ENCODE measurements at places on chromosomes 7 and 10.

GRCh38 chr7:33901847-33902246 lies 3.5 kb upstream of the BMPER start:
- DNase-seq, result no peak

DNA sequence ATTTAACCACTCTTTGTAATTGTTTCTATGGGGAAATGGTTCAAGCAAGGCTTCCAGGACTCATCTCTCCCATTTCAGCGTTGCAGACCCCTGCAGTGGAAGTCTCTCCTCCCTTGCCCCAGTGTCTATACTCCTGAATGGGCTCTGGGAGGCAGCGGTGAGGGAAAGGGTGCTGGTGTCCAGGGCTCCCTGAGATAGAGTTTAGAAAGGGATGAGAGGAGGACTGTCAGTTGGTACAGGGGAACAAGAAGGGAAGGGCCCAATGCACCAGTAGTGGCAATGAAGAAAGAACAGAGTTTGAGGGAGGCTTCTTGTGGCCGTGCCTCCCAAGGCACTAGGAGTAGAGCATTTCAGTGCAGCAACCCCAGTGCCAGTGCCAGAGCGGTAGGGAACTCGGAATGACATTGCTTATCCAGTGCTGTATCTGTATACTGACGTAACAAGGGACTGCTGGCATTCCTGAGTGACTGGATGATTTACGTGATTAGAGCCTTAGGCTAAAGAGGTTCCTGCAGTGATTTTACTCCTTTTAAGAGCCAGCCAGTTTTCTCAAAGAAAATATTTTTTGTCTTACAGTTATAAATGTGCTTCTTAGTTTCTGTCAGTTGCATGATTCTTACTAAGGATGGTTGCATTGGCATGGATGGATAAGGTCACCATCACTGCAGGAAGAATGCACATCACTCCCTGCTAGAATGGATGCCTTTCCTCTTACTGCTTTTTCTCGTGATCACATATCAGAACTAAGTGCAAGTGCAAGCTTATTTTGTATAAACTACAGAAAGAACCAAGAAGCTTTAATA lies 28.0 kb downstream of the PRPF18 start:
- DNase-seq, result peak; percentile 73

DNA sequence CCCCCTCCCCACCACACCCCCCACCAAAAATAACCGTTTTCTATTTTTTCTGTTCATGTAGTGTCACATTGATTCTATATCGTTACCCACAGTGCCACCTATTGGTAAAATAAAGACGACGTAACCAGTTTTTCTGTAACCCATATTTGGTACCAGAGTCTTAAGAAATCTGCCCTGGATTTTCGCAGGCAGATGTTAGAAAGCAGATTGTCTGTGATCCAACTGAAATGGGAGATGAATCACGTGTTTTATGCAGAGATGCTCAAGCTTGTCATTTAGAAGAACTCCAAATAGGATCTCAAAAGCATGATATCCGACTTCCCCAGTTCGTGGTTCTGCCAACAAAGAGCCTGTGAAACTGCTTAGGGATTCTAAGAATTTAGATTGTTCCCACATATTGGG lies 261.1 kb upstream of the CSTF2T start:
- DNase-seq, result peak; percentile 56

DNA sequence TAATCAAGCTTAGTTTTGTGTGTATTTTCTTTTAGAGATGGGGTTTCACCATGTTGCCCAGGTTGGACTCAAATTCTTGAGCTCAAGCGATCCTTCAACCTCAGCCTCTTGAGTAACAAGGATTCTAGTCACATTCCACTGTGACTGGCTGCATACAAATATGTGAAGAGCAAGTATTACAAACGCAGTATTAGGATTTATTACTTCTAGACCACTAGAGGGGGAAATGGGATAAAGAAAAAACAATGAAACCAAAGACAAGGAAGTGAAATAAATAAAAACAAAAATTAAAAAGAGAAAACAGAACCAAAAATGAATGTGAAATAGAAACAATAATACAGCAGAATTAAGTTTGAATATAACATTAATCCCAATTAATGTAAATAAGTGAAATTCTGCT lies 308.7 kb downstream of the ANKRD30A start:
- no peak for DNase-seq

- peak; percentile 60 for DNase-seq
Observed at GRCh38 chr7:41110186-41110585, 592.7 kb downstream of the INHBA start.

GRCh38 chr10:28282336-28282735 lies 20.5 kb downstream of the MPP7 start:
- DNase-seq, result no peak

DNA sequence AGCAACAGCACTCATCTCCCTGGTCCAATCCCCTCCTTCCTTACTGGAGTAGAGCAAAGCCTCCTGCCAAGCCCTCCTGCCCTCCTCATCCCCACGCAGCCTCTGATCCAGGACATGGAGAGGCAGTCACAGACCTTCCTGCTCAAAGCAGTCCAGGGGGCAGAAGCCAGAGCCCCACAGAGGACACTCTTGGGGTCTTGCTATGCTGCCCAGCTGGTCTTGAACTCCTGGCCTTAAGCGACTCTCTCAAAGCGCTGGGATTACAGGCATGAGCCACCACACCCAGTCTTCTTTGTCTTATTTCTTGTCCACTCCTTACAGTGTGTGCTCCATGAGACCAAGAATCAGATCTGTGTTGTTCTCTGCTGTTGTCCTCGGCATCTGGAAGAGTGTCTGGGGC lies 26.6 kb upstream of the MNX1 start:
- no peak for DNase-seq

DNA sequence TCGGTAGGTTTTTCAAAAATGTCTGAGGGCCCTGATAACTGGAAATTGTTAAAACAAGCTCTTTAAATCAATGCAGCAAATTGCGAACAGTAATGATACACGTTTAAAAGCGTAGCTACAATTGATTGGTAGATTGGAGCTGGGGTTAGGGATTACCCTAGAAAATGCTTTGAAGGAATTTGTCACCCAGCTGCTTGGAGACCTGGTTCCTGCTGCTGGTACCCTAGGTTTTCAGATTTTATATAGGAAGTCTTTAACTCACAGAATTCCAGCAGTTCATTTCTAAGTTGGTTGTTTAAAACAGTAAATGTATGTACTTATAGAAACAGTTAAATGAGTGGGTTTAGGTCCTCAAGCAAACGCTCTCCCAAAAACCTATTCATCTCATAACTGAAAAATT lies 1.5 kb downstream of the HECTD2 start:
- no peak for DNase-seq

- DNase-seq, result no peak
Observed at GRCh38 chr7:2009541-2010001, 223.2 kb downstream of the MAD1L1 start.

GRCh38 chr10:48821111-48821510 lies 118.5 kb downstream of the LRRC18 start:
- no peak for DNase-seq

- peak; percentile 40 for DNase-seq
Observed at GRCh38 chr10:109474812-109475211, 448.5 kb downstream of the XPNPEP1 start.

DNA sequence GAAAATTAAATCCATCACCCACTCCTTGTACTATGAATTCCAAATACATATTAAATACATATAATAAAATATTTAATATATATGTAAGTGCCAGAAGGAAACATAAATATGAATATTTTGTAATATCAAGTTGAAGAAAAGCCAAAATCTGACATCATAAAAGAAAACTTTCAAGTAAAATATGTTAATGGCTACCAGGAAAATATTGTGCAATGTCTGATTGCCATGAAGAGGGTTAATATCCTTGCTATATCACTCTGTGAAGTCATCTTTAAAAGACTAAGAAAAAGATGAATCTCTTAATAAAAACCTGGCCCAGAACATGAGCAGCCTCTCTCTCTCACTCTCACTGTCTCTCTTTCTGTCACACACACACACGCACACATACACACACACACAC lies 130.2 kb downstream of the EGFR start:
- DNase-seq, result peak; percentile 67

- no peak for DNase-seq
Observed at GRCh38 chr10:69049566-69049961, 38.3 kb upstream of the SRGN start.

GRCh38 chr10:99520040-99520846 lies 12.5 kb upstream of the NKX2-3 start:
- peak; percentile 73 for DNase-seq

DNA sequence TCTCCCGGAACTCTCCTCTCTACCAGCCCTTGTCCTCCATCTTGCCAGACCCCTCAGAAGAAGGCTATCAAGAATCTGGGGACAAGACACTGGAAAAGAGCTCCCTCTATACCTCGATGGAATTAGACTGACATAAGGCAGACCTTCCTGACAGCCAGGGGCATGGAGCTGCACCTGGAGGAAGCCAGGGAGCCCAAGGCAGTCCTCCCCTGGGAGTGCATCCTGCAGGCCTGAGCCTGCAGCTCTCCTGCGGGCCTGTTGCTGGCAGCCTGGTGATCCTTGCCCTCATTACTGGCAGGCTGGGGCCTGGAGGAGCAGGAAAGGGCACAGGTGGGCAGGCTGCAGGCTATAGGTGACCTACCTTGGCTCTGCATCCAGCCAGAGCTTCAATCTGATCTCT lies 323.4 kb downstream of the GRID1 start:
- DNase-seq, result no peak

DNA sequence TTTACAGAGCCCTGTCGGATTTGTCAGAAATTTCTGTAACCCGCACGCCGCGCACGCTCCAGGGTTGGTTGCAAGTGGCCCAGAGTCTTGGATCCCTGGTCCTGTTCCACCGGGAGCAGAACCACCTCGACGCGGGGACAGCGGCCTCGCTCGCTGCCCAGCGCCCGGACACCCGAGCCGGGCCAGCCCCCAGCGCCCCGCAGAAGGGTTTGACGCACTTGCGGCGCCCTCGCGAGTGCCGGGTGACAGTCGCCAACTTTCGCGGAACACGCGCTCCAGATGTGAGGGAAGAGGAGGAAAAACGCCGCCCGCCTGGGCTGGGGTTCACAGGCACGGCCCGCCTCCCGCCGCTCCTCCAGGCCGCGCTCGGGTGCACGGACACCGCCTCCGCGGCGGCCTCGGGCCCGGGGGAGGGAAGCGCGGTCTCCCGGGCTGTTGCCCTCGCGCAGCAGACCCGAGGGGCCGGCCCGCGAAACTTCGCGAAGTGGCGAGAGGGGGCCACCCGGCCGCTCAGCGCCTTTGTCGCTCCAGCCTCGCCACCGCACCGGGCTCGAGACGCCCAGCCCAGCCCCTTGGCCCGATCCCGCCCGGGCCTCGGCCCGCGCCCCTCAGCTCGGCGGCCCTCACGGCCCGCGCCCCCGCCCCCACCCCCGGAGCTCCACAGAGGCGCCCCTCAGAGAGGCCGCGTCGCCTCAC lies 514 bp downstream of the RNF216 start:
- peak; percentile 18 for DNase-seq

GRCh38 chr10:102476466-102477141 lies 25.3 kb upstream of the C10orf95 start:
- no peak for DNase-seq

DNA sequence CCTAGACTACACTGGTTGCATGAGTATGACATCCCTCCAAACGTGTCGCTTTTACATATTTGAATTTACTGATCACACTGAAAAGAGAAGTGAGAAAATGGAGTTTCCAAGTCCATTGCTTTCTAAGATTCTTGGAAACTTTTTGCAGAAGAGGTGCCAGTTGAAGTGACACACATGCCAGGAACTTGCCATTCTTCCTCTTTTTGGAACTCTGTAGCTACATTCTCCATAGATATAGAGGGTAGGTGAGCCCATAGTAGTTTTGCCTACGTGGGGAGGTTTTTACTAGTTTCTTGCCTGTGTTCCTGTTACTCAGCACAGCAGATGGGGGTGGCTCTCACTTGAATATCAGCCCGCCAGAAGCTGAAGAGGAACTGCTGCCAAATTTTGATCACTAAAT lies 286.6 kb upstream of the NRP1 start:
- no peak for DNase-seq

DNA sequence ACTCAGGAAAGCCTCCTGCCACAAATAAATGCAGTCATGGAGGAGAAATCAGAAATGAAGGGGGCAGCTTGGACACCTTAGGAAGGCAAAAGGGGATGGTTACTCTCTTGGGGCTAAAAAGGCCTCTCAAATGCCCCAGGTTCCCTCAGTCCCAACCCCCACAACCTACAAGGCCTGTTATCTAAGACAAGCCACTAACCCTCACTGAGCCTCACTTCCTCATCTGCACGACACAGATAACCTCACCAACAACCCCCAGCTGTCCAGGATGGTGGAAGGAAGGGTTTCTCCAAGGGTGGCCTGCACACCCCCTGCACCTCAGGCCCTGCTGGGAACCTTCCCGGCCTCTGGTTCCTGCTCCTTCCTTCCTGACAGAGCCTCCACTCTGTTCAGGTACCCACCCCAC lies 29.2 kb downstream of the SORBS1 start:
- no peak for DNase-seq

GRCh38 chr7:38682606-38683005 lies 51.4 kb upstream of the AMPH start:
- no peak for DNase-seq

DNA sequence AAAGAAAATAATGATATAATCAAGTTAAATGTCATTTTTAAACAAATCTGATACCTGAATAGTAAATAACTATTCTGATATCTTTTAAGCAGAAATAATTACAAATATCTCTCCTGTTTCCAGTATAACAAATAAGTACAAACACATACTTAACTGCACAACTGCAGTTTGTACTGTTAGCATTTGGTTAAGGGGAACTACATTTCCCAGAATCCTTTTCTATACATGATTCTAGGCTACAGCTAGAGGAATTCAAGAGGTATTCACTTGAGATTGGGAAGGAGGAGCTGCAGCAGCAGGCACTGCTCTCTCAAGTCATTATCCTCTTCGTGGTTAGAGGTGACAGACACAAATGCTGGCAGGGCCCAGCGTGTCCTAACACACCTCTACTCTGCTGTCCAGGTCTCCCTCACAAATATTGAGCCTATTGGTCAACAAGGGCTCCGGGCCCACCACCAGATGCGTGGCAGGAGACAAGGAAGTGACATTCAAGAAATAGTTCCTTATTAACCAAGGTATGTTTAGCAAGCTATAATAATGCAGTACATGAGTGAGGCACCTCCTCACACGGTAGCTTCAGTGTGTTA lies 255.1 kb upstream of the MKLN1 start:
- DNase-seq, result peak; percentile 35

DNA sequence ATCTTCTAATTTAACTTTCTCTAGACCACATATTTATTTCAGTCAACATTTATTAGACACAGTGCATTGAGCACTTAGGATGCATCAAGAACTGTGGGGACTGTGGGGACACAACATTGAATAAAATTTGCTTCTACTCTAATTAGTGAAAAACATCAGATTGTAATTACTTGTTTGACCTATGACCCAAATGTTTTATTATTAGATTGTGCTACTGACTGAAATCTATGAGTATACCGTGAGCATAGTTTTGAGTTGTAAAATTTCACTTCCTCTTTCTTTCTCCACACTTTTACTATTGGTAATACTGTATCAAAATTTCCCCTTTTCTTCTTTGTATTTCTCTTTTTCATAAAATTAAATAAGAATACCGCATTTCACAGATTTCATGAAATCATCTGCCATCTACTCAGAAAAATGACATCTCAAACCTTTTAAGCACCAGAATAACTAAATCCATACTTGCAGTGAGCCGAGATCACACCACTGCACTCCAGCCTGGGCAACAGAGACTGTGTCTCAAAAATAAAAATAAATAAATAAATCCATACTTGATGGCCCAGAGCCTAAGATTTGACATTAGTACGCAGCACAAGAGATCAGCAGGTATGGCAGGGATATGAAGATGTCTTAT lies 25.4 kb upstream of the INPP5F start:
- no peak for DNase-seq
